ENCODE measurements at places on chromosomes 5 and 9.
A peak's percentile ranks its signal among the peaks of the same experiment; 100 is the strongest.

- DNase-seq: peak; percentile 22
Measured at GRCh38 chr5:10655972-10656830, 92.3 kb downstream of the ANKRD33B start.

GRCh38 chr9:68651280-68651893 is 53.7 kb upstream of the PIP5K1B start:
- no peak for DNase-seq

DNA sequence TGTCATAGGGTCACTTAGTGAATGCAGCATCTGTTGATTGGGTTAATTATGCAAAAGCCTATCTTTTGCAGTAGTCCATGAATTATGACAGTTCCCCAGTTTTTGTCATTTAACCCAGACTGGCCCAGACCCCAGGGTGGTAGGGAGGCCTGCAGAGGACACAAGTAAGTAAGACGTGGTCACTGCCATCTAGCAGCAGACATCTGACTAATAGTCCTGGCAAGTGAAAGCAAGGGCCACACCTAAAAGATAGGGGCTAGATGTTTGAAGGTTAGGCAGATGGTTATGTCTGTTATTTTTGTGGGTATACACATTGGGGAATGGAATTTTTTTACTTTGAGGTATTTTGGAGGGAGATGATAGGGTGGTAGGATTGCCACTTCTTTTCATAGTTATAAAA is 48.0 kb downstream of the RAB14 start:
- DNase-seq: no peak

- DNase-seq: no peak
Measured at GRCh38 chr9:23830929-23831730, 5.1 kb upstream of the ELAVL2 start.

GRCh38 chr9:7316166-7316795 is 483.3 kb downstream of the DMAC1 start:
- DNase-seq: peak; percentile 11

GRCh38 chr5:118314931-118315330 is 673.4 kb downstream of the DTWD2 start:
- DNase-seq: peak; percentile 1

GRCh38 chr9:28999806-29000205 is 1426.5 kb upstream of the C9orf72 start:
- no peak for DNase-seq

- DNase-seq: peak; percentile 61
Measured at GRCh38 chr9:110016340-110016739, 191.6 kb downstream of the C9orf152 start.

DNA sequence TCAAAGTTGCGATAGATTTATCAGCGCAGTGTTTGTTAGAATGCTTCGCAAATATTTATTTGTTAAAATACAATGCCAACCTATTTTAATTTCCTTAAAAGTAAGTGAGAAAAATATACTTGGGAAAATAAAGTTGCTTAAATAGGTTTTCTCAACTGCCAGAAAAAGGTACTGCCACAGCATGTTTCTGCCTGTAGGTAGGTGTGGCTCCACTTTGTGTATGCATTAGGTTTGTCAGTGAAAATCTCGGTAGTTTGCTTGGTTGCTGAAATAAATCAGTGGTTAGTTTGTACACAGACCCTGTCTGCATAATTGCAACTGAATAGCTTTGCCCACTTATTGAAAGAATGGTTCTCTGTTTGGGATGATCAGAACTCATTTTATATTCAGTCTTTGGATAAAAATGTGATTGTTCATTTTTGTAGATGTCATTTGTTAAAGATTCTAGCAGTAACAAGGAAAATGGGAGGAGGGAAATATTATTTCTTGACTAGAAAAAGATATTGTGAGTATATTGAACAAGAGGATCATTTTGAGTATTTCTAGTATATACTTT is 25.7 kb downstream of the C9orf85 start:
- DNase-seq: no peak

DNA sequence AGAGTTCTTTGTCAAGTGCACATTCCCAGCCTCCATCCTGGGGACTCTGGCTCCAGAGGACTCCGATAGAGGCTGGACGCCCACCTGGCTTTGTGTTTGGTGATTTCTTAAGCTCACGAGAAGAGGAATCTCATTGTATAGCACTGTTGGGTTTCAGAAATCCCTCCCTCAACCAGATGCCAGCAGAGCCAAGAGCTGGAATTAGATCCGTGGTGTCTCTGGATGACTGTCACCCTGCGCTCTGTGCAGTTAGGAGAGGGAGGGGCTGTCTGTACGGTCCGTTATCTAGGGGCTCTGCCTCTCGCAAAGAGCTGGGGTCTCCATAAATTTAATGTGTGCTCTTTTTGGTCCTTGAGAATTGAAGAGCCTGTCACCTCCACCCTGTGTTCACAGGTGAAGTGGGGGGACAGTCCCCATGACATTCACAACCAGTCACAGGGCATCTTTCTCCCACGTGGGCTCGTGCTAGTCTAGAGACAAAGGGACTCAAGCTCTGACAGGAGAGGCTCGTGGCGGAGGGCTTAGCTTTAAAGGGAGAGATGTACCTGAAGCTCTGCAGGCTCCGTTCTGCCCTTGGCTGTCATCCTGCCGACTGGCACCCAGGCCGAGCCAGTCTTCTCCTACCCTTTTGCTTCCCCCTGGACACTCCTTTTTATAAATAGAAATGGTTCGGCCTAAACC is 41.4 kb downstream of the FAM78A start:
- no peak for DNase-seq

DNA sequence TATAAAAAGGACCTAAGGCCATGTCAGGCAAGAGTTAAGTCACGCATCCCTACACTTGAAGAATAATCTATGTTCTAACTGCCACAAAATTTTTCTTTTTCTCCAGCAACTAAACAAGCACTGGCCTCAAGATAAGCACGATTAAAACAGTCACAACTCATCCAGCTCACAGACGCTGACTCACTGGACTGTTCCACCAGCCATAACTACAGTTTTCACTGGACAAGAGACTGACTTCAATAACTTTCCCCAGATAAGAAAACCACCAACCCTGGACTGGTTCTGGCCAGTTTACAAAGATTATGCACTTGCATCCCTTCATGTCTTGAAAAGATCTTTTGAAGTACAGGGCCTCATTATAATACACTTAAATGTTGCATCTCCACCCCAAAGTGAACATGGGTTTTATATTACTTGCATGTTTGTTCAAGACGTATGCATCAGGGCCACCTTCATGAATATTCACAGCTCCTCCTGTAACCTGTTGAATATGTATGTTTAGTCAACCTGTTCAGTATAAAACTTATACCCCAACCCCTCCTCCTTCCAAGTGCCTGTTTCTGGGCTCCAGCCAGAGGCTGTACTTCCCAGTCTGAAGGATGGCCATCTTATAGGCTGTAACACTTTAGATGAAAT is 129.3 kb upstream of the EPB41L4A start:
- peak; percentile 43 for DNase-seq

- DNase-seq: no peak
Measured at GRCh38 chr9:119905724-119906123, 536.5 kb upstream of the BRINP1 start.

GRCh38 chr9:109387856-109388255 is 67.0 kb upstream of the EPB41L4B start:
- DNase-seq: no peak

All from AG10803 (cell line).